ENCODE measurements at places on chromosomes 6 and 20.

DNA sequence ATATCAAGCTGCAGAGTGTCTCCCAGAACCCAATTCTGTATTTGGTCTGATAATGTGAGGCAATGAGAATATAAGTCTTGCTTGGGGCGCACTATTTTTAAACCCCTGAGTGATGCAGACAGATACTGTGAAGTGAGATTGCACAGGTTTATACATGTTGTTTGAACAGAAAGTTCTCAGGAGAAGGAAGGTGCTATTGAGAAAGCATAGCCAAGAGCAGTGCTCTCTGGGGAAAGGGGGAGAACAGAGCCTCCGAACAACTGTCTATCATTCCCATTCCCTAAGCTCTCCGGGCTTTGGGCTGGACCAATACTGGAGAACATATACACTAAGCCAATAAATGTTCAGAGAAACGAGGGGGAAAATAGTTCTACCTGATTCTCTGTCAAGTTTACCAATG lies 75.8 kb downstream of the PERP start:
- DNase-seq, result no peak

- DNase-seq, result no peak
Observed at GRCh38 chr20:19893356-19893755, 123.8 kb upstream of the NAA20 start.

DNA sequence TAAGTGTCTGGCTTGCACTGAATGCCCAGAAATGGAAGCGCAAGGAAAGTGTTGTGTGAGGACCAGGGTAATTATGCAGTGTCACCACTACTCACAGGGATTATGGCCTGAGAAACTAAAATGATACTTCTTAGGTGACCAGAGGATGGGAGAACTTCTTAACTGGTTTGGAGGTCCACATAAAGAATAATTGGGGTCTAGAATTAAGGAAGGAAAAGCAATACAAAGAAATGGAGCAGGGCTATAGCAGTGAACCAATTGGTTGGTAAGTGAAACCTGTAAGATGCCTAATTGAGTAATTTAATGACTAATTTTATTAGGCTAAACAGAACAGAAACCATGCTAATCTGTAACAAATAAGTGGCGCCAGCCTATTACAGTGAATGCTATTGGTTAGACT lies 5.3 kb downstream of the TSPYL4 start:
- DNase-seq, result no peak

- no peak for DNase-seq
Observed at GRCh38 chr6:402901-403658, 11.5 kb downstream of the IRF4 start.

- DNase-seq, result no peak
Observed at GRCh38 chr6:119255492-119255891, 94.1 kb downstream of the MAN1A1 start.

- DNase-seq, result no peak
Observed at GRCh38 chr6:31453259-31453658, 44.7 kb upstream of the MICB start.

GRCh38 chr20:7226156-7226555 lies 458.7 kb downstream of the BMP2 start:
- DNase-seq, result no peak

GRCh38 chr6:161918628-161919205 lies 644.9 kb upstream of the AGPAT4 start:
- DNase-seq, result no peak

GRCh38 chr6:139730340-139730974 lies 356.0 kb upstream of the CITED2 start:
- DNase-seq, result no peak

GRCh38 chr20:46894579-46894958 lies at the start of gene EYA2:
EYA2 (plus strand) TSS chr20:46894843; CDS start chr20:46990011, 95,168 bp downstream.
- DNase-seq, result no peak

DNA sequence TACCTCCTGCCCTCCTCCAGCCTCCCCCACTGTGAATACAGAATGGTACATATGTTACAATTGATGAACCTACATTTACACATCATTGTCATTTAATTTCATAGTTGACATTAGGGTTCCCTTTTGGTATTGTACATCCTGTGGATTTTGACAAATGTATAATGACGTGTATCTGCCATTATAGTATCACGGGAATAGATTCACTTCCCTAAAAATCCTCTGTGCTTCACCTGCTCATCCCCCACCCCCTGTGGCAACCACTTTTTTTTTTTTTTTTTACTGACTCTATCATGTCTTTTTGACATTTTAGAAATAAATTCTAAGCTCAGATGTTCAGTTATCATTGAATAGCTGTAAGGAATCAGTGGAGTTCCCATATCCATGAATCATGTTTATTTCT lies 30.4 kb downstream of the HECA start:
- no peak for DNase-seq

GRCh38 chr6:123655521-123656306 lies 19.0 kb upstream of the TRDN start:
- DNase-seq, result peak; percentile 0

DNA sequence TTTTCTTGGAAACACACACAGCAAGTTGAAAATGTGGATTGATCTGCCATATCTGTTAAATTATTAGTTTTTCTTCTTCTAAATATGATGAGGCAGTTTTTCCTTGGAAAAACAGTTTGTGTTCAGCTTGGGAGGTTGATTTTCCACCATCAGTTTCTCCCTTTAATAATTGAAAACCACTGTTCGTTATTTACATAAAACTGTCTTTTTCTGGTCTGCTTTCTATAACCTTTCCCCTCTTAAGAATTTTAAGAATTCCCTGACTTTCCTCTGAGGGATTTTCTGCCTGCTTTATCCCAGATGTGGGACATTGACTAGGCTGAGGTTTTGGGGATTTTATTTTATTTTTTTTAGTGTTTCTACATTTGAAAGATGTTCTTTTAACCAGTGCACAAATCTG lies 27.2 kb downstream of the DSE start:
- no peak for DNase-seq

DNA sequence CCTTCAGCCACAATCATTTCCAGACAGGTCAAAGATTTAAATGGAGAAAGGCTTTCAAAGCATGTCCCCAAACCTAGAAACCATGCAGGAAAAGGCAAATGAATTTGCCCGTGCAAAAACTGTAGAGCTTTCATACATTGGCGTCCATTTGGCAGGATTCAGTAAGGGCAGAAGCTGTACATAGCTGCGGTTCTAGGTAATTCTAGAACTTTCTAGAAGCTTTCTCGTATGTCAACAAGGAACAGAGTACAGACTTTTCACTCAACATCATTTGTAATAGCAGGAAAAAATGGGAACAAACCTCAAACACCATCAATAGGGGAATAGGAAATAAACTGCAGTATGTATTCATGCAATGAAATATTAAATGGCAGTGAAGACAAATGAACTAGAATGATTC lies 11.1 kb upstream of the MAPK13 start:
- no peak for DNase-seq

DNA sequence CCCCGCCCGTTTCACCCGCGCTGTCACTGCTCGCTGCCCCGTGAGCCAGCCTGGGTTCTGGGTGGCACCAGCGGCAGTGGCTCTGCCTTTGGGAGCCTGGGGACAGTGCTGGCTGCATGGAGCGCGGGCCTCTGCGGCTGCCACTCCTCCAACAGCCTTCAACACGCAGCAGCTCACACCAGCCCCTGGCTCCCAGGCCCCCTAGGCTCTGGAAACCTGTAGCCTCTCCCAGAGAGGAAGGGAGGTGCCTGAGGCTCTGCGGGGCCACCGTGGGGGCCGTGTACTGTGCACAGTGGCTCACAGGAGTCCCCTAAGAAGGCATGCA lies 163.9 kb upstream of the AFDN start:
- no peak for DNase-seq

DNA sequence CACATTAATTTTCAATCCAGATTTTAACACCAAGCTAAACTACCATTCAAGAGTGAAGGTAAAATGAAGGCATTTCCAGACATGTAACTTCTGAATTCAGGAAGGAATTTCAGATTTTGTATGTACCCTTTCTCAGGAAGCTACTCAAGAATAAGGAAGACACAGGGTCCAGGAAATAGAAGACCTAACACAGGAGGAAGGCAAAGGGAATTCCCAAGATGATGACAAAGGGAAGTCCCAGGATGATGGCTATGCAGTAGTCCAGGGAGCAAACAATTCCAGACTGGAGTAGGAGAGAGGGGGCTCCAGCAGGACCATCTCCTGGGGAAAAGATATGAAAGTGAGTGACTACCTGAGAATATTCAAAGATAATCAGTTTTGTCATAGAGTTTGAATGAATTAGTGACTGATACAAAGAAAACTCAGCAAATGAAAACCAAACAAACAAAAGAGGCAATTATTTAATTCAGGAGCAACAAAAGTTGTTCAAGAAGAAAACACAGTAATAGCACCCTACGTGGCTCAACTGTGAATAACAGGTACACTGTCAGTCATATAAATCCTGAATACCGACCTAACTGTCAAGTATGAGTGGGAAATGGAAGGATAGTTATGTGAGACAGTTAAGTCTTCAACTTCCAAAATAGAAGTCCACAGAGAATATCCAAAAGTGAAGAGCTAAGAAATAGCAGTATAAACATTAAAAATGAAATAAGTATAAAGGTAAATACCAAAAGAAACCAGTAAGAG lies 4.0 kb downstream of the RNF24 start:
- no peak for DNase-seq

DNA sequence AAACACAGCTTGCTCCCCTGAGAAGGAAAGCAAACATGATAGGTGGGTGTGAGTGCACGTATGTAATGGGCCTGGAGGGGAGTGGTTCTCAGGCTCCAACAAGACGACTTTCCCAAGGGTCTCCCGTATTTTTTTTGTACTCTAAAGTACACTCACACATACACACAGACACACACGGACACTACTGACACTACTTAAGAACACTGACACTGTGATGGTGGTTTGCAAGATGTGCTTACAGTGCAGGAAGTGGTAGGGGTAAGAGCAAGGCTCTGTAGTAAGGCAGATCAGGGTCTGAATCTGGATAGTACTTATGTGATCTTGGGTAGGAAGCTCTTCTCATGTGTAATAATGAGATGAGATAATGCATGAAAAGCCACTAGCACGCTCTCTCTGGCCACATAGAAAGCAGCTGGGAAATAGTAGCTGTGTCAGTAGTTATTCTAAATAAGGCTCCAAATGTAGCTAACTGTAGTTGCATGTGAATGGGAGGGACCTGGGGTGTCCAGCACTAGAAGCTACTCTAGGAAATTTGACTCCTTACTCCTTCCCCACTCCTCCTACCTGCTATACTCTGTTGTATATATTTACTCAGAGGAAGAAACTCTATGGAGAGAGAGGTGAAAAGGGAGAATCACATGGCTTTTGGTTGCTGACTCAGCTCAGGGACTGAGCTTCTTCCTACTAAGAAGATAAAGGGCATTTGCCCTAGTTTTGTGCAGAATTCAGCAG lies 8.4 kb upstream of the ZBTB24 start:
- no peak for DNase-seq

Measured in GM19239 (cell line).